ENCODE measurements at places on chromosomes 16 and 17. TPM values are rescaled to one million over a fixed set of nuclear protein-coding genes. Genes with fewer than 3 reads are reported as not detected.

The FBXW10B gene
- total RNA-seq, result 1.5 TPM

The CACNG4 gene
- not detected for total RNA-seq

The SEPTIN12 gene
- not detected for total RNA-seq

The RNPS1 gene
- total RNA-seq, result 336 TPM
